ENCODE measurements at places on chromosomes 1 and 21.

- DNase-seq: peak; percentile 22
Measured at GRCh38 chr1:170730438-170730837, 66.5 kb downstream of the PRRX1 start.

DNA sequence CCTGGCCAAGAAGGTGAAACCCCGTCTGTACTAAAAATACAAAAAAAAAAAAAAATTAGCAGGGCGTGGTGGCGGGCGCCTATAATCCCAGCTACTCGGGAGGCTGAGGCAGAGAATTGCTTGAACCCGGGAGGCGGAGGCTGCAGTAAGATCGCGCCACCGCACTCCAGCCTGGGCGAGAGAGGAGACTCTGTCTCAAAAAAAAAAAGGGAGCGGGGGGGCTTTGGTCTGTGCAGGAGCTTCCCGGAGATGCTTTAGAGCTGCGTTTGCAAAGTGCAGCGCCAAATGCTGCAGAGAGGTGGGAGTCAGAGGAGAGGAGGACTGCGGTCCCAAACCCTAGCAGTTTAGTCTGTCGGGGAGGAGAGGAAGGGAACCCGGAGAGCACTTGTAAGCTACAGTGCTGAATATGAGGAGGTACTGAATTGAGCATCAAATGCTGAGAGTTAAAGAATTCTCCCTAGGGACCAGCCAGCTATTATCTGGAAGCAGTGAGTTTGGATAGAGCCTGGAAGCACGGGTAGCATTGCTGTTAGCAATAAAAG is 569 bp downstream of the FALEC start:
- DNase-seq: no peak

- peak; percentile 60 for DNase-seq
Measured at GRCh38 chr1:100597061-100597741, 59.3 kb downstream of the GPR88 start.

GRCh38 chr1:158122833-158123388 is 57.8 kb upstream of the CD1D start:
- DNase-seq: no peak

DNA sequence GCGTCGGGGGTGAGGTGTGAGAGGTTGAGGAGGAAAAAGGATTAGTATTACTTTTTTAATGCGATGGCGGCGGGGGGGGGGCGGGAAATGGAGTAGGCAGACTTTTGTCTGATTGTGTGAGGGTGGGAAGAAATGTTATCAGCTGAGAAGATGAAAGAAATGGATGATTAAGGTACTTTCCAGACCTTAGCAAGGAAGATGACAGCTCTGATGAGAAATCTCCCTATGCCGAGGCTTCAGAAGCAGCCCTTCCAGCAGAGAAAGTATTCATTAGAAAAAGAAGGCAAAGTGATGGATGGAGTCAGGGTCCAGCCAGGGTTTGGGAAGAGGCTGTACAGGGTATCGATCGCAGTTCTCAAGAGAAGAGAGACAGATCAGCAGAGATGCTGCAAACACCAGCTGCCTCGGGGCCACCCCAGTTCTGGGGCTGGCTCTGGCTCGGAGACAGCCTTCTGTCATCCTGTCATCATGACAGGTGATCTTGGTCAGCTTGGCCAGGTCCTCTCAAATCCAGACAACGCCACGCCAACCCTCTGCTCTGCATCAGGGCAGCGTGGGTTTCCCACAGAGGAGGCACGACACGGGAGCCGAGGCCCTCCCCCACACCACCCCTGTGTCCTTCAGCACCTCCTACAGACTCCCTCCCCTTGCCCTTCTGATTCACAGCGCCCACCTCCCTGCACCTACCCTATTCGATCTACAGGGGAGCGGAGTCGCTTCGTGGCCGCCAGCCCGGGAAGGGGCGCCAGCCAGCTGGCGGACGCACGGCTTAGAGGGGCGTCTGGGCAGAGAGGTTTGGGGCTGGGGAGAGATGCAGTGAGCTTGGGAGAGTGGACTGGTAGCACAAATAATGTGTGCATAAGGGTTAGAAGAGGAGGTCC is 674 bp upstream of the ATXN7L2 start:
- no peak for DNase-seq

DNA sequence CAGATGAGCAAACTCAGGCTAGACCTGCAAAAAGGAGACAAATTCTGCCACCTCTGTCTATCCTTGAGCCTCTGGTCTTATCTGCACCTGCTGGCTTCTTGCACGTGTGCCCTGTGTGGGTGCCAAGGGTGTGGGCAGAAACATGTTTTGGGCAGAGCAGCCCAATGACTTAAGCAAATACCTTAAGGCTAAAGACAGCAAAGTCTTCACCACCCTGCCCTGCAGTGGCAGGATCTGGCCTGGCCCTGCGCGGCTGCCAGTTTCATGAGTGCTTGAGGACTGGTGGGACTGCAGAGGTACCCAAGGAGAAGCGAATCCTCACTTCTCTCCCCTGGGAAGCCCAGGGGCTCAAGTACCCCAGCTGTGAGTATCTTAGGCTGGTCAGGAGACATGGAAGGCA is 3.8 kb upstream of the SLC26A9 start:
- DNase-seq: no peak

- peak; percentile 30 for DNase-seq
Measured at GRCh38 chr1:209688746-209689234, 13.6 kb downstream of the G0S2 start.

- no peak for DNase-seq
Measured at GRCh38 chr1:204115116-204115515, 36.7 kb downstream of the ETNK2 start.

DNA sequence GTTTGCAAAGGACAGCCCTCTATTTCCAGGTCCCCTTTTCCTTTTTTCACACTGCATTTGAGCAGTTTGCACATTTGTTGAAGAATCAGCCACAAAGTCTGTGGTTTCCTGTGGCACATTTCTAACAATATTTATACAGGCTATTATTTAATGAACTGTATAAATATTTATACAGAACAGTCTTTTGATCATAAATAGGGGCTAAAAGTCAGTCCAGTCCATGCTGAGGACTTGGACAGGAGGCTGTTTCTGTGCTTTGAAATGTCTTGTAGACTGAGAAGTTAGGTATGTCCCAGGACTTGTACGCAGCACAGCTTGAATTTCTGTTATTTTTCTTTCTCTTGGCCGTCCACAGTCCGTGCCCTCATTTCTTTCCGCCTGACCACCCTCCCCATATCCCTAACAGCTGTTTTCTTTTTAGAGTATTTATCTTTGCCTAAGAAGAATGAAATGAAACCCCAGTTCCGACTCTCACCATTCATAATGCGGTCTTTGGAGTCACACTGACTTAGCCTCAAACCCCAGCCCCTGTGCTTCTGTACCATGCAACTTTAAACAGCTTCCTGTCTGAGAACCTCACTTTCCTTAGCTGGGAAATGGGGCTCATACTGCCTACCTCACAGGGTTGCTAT is 19.7 kb downstream of the FGGY start:
- peak; percentile 33 for DNase-seq

DNA sequence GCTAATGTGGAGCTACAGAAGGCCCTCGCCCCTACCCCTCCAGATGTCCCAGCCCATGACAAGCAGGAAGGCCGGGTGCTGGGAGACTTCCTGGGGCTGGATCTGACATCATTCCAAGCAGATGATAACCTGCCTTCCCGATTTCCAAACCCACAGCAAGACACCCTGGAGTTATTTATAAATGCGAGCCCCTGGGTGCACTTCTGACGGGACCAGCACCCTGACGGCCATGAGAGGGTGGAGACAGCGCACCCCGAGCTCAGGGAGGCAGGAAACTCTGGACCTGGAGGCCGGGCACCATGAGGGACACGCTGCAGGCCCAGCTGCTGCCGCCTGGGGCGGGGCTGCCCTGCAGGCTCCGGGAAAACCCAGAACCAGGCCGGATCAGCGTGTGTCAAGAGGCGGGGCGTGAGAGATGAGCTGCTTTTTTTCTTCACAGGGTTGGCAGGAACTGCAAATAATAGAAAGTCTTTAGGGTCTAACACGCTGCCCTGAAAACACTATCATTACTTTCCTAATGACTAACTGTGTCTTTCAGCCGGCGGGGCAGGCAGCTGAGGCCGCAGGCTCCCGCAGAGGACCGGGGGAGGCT is 2.5 kb upstream of the PCBP3 start:
- DNase-seq: peak; percentile 91

DNA sequence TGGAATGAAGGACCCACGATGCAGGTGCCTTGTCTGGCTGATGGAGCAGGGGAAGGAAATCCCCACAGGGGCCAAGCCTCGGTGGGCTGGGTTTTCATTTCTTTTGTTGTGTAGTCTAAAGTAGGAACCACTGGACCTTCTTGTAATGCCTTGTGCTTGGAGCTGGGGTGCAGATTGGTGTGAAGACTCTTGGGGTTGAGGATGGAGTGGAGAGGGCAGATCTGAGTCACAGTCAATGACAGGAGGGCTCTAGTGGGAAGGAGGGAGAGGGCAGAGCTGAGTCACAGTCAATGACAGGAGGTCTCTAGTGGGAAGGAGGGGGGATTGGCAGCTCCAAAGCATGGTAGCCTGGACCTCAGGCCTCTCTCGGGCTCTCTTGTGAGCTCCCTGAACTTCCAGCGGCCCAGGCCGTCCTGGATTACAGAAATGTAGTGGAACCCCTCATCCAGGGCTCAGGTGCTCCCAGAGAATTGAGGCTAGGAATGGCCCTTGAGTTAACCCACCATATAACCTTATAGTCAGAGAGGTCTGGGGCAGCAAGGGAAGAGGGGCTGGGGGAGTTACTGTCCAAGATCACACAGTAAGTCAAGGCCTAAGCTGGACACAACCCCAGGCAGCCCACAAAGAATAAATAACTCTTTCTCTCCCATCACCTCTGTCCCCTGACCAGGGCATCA is 313.8 kb downstream of the MATN1 start:
- peak; percentile 12 for DNase-seq

DNA sequence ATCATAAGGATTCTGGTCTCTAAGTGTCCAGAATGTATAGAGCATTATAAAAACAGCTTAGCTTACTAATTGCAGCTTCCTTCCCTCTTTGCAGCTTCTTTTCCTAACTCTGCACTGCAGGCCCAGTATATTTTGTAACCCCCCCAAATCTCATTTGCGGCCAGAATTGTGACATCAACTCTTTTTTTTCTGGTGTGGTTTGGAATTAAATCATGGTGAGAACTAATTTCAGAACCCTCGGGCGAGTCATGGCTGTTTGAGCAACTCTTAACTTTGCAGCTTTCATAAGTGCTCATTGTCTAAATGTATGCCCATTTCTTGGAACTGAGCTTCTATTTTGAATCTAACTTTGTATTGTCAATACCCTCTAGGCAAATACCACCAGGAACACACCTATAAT is 187.4 kb downstream of the CYYR1 start:
- peak; percentile 53 for DNase-seq

- DNase-seq: no peak
Measured at GRCh38 chr1:9874412-9874811, 35.7 kb downstream of the CTNNBIP1 start.

GRCh38 chr1:9825093-9826074 is 1.6 kb upstream of the CLSTN1 start:
- DNase-seq: peak; percentile 80

DNA sequence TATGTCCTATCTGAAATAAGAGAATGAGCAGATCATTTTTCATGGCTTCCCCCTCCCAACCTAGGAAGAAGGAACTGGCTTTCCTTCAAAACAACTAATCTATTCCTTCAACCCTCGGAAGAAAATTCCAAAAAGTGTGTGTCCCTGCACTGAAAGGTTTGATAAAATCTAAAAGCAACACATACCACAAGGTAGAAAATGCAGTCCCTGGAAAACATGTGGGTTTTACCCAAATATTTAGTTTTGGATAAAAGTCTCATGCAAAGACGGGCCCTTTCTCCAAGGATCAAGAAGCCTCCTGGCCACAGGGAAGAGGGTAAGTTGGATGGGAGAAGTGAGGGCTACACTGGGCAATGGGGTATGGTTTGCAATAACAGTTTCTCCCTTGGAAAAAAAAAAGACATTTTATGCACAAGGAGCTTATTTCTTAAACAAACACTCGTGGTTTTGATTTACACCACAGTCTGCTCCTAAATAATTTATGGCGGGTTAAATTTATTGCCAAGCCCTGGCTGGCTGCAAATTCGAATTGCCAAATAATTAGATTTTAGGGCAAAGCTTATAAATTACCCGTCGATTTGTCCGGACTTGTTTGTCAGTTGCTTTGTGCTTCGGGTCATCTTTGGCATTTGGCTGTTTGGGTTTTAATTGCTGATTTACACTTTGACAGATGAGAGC is 28.9 kb downstream of the ERI3 start:
- DNase-seq: no peak

DNA sequence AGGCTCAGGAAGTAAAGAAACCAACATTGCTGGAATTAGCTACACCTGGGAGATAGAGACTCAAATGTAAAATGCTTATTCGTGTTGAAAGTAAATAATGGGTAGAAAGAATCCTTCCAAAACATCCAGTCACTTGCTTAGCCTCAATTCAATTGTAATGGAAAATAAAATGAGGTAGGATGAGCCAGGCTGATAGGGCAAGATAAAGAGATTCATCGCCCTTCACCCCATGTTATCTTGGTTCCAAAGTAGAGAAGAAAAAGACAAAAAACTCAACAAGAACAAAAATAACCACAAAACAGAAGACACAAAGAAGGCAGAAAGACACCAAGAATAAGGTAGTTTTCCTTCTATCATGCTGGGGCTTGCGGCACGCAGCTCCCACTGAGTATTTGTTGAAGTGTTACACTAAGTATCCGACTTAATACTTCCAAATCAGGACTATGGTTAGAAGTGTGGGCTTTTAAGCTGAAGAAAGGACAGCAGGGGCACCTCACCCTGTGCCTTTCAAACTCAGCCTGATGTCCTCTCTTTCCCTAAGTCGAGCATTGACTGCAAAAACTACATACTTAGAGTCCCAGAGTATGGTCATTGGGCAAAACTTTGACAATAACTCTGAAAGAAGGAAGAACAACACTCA is 202.1 kb downstream of the VAV3 start:
- DNase-seq: no peak

DNA sequence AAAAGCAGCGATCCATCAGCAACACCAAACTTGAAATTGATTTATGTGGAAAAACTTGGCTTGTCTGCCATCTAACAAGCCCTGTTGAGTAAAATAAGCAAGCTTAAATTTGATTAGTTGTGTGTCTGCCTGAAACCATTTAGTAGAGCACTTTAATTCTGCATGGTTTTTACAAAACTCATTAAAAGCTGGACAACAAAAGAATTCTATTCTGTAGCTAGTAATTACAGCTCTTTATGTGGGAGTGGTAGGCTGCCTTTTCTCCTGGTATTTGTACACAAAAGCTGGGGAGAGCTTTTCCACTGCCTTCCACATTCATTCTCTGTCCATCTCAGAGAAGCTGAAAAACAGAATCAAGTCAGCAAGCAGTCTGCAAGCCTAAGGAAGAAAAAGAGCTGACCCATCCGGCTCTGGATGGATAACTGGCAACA is 1.7 kb downstream of the ETS2 start:
- DNase-seq: no peak

GRCh38 chr21:46155514-46156377 is at the start of gene FTCD:
Gene FTCD, minus strand, starts transcription at chr21:46155579. Its CDS starts 56 bp downstream, at chr21:46155523.
- no peak for DNase-seq
